ENCODE measurements at places on chromosomes 2 and 18. TPM values are rescaled to one million over a fixed set of nuclear protein-coding genes. Genes with fewer than 3 reads are reported as not detected.
A peak's percentile ranks its signal among the peaks of the same experiment; 100 is the strongest.

DNA sequence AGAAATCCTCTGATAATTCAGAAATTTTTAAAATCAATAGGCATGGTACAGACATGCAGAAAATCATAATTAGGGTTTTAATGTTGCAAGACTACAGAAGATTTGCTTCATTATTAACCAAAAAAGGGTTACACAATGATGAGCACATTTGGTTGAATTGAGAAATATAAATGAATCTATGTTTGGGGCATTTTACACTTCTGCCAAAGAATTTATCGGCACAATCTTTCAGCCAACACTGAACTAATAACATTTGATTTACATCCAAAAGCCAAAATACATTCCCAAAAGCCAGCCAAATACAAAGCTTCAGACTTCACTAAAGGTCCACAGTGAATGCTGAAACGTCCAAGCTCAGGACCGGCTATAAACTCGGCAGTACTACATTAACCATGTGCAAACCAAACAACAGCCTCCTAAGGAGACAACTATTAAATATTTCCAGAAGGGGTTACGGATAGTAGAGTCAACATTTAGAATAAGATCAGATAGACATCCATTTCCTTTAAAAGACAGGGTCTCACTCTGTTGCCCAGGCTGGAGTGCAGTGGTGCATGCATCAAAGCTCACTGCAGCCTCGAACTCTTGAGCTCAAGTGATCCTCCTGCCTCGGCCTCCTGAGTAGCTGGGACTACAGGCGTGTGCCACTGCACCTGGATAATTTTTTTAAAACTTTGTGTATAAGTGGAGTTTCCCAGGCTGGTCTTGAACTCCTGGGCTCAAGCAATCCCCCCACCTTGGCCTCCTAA is 29.4 kb downstream of the SPRED2 start:
- DNase-seq: no peak

DNA sequence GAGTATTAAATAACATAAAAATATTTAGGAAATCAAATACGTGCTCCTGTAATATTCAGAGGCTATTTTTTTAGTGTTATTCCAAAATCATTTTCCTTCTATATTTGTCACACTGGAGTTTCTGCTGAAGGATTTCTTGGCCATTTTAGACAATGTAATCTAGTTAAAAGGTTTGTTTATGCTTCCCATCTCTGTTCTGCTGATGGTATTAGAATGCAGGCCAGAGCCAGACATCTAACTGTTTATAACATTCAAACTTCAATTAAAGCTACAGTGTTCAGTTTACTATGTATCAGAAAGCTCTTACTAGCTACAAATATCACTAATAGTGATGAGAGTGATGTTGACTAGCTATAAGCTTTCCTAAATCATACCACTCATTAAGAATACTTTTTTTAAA is 7.9 kb downstream of the MBD5 start:
- DNase-seq: no peak

GRCh38 chr2:143468341-143468888 is 339.2 kb downstream of the ARHGAP15 start:
- no peak for DNase-seq

DNA sequence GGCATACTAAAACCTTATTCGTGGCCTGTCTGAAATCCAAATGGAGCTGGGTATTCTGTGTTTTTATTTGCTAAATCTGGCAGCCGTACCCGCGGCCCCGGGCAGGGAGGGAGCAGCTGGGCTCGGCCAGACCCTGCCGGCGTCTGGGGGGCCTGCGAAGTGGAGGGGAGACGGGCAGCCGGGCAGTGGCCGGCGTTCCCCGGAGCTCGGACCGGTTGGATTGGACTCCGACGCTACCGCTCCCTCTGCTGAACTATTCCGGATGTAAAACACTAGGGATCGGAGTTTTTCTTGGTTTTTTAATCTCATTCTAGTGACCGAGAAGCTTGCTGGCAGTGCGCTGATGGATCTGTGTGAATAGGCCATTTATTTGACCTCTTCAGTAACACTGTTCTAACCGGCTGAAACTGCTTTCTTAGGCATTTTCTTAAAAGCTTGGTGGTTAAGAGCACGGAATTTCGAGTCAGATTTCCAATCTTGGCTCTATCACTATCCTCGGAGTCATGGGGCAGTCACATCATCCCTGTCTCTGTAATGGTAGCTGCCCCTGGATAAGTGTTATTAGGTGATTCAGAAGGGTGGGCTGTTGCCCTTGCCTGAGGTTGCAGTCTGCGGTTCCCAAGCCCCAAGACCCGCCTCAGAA is 694 bp downstream of the UNC50 start:
- no peak for DNase-seq

RMND5A gene
- total RNA-seq: 33.9 TPM

SERPINB2 gene
- total RNA-seq: not detected

DNA sequence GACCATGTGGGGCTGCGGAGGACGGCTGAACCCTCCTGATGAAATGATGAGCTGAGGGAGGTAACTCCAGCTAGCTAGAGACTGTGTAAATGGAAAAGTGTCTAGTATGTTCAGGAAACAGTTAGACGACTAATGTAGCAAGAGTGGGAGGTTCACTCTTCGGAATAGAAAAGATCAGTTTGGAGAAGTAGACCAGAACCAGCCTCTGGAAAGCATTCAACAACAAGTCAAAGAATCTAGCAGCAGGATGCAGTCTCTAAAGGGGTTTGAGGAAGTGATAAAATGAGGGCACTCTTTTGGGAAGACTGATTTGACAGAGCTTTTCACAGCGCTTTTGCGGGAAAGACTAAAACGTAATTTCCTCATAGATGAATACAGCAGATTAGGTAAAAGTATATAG is 79.6 kb downstream of the GAREM1 start:
- no peak for DNase-seq

DCTN1 gene
- total RNA-seq: 97.1 TPM

EPB41L3 gene
- total RNA-seq: 15.0 TPM

DNA sequence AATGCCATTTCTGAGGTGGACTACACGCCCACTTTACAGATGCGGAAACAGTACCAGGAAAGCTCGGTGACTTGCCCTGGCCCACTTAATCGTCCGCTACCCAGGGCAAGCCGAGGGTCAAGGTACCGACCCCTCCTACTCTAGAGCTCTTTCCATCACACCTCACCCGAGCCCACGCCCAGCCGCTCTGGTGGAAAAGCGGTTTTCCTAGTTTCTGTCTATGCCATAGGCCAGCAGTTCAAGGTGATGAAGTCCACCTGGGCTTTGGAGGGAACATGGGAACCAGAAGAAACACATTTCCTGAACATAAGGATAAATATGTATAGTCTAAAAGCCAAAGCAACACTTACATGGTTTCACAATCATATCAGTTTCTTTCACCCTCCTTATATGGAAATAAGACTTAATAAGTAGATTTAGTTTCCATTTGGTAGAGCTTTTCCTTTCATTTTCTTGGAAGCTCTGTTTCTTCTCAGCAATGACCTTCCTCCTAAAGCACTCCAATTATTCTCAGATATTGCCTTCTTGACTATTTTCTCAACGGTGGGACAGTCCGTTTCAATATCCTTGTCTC is 567 bp downstream of the VWA3B start:
- DNase-seq: no peak

DNA sequence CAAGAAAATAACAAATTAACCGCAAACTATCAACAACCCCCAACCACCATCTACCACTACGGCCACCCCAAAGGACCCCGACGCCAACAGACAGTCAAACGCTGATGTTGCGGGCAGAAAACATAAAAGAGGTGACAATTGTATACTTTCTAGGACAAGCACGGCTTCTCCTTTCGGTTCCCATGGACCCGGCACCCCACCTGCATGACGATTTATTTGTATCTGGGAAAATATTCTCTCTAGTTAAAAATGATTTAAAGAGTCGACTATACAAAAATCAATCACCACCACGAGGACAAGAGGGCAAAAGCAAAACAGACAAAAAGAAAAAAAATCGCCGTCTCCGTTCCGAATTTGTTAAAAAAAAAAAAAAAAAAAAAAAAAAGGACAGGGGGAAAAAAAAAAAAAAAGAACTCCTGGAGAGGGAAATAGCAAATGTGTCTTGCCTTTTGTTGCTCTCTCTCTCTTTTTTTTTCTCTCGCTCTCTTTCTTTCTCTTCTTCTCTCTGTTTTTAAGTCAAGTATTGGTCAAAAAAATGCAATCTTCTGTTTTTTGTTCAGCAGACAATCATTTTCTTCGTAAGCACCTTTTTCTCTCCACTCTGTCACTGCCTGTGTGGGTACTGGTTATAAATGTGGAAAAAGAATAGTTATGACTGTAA is 3.6 kb downstream of the SIX3 start:
- no peak for DNase-seq

HRH4 gene
- not detected for total RNA-seq

GRCh38 chr2:187302116-187302515 is 145.9 kb downstream of the CALCRL start:
- no peak for DNase-seq

GRCh38 chr18:48345596-48345995 is 63.6 kb downstream of the ZBTB7C start:
- DNase-seq: no peak

GRCh38 chr2:223418604-223419199 is 183.5 kb downstream of the SCG2 start:
- DNase-seq: no peak

- DNase-seq: peak; percentile 60
These were observed 866 bp downstream of the CRIM1 start for GRCh38 chr2:36356298-36356989.

- no peak for DNase-seq
These were observed 247.7 kb downstream of the GLI2 start for GRCh38 chr2:120983344-120983743.

HMSD gene
- 0.61 TPM for total RNA-seq

GPR155 gene
- total RNA-seq: 18.5 TPM

LYG1 gene
- 1.1 TPM for total RNA-seq

DUSP2 gene
- total RNA-seq: 202 TPM

DNA sequence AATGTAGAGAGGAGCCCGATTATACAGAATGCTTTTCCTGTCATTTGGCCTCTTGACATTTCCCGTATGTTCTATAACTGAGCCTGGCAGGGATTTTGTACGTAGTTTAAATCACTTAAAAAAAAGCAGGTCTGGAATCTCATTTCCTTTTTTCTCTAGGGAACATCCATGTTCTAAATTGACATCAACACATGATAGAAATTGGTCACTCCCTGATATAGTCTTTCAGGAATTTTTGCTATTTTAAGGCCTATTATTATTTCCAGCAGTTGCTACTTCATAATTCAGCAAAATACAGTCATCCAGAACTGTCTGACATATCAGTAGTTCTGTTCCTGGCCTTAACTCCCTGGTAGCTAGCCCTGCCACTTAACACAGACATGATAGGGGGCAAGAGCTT is 565.7 kb upstream of the ZEB2 start:
- DNase-seq: no peak

DNA sequence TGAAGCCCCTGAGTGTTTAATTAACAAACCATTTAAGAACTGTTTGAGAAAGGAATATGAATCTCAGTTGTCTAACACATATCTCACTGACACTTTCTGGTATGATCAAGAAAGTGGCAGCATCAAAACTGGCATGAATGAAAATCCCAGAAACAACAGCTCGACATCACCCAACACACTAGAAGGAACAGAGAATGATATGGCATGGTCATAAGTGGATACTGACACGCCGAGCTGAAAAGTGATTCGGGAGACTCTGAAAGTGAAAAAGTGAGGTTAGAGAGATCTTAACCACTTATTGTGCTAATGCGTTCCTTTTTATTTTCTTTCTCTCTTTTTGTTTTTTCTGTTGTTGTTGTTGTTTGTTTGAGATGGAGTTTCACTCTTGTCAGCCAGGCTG is 37.9 kb downstream of the MRPL35 start:
- no peak for DNase-seq
